Stimulated activated effector memory CD8-positive, alpha-beta T cell treated with anti-CD3 and anti-CD28 coated beads, Interleukin-12 subunit alpha, Interleukin-12 subunit beta, amount 100 ng/mL, for 72 hours (primary cell): ENCODE measurements at places on chromosomes 1 and 21.

DNA sequence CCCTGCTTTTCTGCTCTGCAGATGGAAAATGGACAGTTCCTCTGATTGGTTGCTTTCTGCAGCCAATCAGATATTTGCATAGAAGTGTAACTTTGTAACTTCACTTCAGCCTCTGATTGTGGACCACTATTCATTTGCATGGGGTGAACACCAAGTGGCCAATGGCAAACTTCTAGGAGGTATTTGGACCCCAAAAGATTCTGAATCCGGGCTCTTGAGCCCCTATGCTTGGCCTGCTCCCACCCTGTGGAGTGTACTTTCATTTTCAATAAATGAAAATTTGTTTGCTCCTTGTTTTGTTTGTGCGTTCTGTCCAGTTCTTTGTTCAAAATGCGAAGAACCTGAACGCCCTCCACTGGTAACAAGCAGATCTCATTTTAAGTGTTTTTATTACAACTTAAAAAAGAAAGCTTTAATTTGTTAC is 6.4 kb upstream of the GSTM4 start:
- DNase-seq = no peak

DNA sequence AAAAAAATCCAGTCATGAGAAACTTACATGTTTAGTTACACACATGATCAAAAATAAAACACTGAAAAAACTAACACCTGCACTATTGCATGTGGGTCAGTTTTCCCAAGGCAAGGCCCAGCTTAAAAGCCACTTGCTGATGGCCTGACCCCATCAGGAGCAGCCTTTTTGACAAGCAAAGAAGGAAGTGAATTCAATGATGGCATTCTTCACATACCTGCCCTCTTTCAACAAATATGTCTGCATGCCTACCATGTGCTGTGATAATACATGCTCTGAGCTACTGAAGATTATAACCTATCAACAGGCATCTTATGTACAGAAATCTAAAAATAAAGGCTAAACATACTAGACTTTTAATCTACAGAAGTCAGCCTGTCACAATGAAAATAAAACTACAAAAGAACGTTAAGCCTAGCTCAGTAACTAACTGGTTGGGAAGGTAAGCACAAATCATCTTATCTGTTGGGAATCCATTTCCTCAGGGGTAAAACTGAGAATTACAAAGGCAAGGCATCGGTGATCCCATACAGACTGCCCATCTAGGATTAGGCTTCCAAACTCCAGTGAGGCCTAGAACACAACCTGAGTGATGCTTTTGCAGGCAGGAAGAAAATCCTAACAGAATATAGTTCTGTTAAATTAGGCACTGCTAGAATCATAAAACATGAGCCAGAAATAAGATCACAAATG is 14.5 kb downstream of the SORT1 start:
- DNase-seq = no peak

DNA sequence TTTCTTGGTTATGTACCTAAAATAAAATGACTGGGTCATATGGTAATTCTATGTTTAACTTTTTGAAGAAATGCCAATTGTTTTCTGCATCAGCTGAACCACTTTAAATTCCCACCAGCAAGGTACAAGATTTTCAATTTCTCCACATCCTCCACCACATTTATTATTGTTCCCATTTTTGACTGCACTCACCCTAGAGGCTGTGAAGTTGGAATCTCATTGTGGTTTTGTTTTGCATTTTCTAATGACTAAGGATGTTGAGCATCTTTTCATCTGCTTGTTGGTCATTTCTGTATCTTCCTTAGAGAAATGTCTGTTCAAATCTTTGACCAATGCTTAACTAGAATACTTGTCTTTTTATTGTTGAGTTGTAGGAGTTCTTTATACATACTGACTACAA is 72.5 kb downstream of the ASTN1 start:
- DNase-seq = no peak

DNA sequence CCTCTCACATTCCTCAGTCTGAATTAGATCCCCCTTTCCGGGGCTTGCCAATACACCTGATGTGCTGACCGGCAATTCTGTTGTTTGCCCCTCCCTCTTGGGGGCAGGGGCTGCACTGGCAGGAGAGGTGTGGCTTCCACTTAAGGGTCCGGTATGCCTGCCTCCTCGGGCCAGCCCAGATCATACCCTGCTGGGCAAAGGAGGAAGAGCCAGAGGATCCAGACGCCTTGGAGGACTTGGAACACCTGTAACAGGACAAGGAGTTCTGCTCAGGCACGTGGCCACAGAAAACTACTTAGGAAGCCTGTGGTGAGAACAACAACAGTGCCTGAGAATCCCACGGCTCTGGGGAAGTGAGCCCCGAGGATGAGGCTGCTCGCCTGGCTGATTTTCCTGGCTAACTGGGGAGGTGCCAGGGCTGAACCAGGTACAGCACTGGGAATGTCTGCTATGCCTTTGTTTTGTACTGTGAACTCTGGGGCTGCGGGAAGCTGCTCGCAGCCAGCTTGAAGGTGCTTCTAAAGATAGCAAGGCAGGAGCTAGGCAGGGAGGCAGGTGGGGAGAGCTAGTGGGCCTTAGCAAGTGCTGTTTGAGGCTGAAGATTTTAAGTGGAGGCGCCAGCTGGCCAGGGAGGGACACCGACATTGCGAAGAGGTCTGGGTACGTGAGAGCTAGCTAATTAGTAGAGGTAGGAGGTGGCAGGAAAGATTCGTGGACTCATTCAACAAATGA is at the start of gene SMPDL3B:
Gene SMPDL3B, plus strand, starts transcription at position 183 of the 732 bp plus-strand sequence. Its CDS starts 184 bp downstream, at position 367.
- DNase-seq = no peak

- no peak for DNase-seq
These were observed 328.0 kb downstream of the TGFB2 start for GRCh38 chr1:218673170-218673569.

GRCh38 chr1:32701421-32701911 is 1.1 kb downstream of the SYNC start:
- DNase-seq = no peak

- no peak for DNase-seq
These were observed 155.9 kb downstream of the BARHL2 start for GRCh38 chr1:90561103-90561783.

DNA sequence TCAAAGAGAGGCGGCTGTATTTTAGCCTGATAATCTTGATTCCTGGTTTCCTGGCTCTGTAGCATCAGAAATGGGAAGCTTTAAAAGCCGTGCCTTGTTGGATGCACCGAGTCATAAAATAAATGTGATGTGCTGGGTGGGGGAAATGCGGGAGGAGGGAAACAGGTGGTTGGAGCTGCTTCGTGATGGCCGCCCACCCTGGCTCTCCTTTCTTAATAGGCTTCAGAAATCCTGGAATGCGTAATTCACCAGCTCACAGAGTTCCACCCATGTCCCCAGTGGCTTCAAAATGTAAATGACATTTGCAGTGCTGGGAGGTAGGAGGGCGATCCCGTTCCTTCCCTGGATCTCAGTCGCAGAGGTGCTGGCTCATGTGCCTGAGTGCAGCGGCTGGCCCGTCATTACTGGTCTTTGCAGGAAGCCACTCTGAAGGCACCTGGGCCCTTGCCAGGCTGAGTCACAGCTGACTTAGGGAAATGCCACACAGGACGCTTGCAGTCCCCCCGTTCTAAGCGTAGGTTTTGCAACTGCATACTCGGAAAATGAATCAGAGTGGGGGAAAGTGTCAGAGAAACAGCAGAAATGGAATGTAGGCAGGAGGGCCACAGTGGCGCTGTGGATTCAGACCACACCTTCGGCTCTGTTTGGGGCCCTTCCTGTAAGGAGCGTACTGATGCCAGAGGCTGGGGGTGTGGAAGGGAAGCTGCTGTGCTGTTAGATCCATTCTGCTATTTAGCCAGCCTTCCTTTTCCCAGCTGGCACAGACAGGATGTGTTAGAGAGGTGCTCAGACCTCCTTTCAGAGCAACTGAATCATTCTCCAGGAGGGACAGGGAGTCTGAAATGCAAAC is 37.6 kb downstream of the GALNT2 start:
- peak; percentile 86 for DNase-seq

- no peak for DNase-seq
These were observed 35.1 kb downstream of the ARHGAP29 start for GRCh38 chr1:94202241-94202640.

GRCh38 chr1:30274976-30275621 is 448.3 kb downstream of the MATN1 start:
- no peak for DNase-seq

- DNase-seq = peak; percentile 16
These were observed 15.8 kb upstream of the NUP210L start for GRCh38 chr1:154170547-154171222.

GRCh38 chr1:232704694-232705680 is 75.1 kb upstream of the SIPA1L2 start:
- no peak for DNase-seq

DNA sequence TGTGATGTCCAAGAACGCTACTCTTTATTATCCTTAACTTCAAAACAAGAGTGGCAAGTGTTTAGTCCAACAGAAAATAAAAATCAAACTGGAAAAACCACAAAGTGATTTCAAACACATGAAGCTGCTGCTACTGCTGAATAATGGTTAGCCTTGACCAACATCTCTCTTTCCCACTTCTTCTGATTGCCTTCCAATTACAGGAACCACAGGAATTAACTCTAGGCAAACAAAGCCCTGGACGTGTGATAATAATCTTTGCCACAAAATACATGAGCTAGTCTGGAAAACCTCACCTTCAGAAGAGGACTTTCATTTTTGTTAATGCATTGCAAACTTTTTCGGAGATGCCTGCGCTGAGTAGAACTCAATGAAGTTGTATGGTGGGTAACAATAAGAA is 48.6 kb upstream of the COL11A1 start:
- no peak for DNase-seq

DNA sequence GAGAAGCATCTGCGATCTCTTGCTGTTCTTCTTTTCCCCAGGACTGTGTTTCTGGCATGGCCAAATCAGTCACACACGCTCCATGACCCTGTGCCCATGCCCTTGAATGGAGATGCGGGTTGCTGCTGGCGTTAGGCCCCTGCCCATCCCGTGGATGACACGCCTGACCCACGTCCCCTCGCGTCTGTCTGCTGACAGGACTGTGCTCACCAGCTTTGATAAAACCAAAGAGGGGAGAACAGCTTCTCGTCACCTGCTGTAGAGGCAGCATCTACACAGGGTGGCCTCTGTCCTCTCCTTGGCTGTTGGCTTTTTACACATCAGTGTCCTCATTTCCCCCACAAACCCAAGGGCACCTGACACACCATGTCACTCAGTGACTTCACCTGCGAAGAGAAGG is 6.9 kb downstream of the MT1HL1 start:
- no peak for DNase-seq

DNA sequence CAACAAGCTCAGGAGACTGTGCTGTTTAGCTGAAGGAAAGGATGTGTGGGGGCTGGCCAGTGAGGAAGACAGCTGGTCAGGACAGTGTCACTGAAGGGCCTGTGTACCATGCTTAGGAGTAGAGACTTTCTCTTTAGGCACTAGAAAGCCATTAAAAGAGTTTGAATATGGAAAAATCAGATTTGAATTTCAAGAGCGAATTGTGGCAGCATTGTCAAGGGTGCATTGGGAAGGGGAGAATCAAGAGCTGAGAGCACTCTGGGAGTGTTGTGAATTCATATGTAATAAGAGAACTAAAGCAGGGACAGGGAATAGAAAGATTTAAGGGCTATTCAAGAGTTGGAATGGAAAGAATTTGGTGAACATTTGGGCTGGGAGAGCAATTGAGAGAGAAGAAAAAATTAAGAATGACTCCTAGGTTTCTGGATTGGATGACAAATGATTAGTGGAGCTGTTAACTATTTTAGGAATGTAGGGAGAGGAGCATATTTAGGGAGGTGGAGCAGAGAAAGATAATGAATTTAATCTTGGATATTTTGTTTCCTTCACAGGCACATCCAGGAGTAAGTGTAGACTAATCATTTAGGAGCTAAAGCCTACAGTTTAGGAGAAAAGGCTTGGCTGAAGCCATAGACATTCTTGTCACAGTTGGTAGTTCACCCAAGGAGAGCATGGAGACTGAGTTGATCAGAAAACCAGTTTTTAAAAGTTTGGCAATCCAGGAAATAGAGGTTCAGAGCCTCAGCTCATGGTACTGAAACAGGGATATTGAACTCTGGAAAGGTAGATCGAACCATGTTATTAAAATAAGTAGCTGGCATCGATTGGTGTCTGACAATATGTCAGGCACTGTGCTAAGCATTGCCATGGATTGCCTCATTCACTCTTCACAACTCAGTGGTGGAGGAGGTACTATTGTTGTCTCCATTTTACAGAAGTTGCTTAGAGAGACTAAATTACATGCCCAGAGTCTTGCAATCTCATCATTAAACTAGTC is 23.1 kb upstream of the TOR3A start:
- no peak for DNase-seq

DNA sequence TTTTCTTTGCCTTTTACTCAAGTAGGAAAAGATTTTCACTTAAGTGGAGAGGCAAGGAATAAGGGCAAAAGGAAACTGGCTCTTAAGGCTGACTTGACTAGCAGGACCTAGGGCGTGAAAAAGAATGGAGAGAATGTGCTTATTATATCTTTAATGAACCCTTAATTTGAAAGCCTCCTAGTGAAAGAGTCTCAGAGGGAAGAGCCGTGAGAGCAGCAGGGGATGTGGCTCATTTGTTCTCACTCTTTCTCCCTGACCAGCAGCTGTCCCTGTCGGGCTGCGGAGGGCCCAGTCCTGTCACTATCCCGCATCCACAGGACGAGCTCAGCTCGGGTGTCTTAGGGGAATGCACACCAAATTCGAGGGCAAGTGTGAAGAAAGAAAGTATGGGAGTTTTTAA is 180.1 kb downstream of the EDEM3 start:
- no peak for DNase-seq

- DNase-seq = no peak
These were observed 8.3 kb downstream of the AHCTF1 start for GRCh38 chr1:246923482-246923881.

GRCh38 chr1:230204842-230205241 is 137.8 kb downstream of the GALNT2 start:
- peak; percentile 37 for DNase-seq

DNA sequence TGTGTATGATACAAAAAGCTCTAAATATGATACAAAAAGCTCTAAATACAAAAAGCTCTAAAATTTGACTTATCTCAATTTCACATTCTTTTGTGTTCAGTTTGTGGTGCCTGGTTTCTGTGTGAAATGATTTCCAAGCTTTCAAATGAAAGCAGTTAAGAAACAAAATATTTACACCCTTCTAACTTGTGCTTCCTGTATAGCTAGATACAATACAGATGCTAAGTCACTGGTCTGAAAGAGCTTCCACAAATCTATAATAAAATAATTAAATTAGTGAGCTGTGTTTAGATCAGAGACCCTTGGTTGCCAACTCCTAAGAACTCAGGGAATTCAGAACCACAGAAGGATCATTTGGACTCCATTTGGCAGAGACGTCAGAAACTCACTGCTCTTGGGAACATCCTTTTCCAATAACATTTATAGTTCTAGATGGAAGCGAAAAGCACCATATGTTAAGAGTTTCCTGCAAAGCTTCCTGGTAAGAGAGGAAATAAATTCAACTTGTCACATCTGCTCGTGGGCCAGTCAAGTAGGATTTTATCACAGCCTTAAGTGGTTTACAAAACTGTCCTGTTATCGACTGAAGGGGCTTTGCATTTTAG is 1079.1 kb downstream of the ADGRL2 start:
- no peak for DNase-seq
